GF-D8 (cell line): ENCODE measurements at places on chromosomes 11 and 22.

DNA sequence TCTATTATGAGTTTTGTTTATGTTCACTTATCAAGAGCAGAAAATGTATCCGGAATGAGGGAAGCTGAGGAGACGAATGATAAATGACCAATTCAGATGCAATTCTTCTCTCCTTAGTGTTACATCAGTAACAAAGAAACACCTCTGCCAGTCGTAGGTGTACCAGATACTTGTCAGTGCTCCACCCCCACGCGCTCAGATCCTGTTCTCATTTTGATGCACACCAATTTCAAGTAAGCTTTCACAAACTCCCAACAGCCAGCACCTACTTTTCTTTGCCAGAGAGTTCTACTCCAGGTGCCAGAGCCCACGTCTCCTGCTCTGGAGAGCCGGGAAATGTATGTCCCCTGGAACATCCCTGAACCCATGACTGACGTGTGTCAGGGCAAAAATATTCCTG lies 43.7 kb downstream of the OR8B12 start:
- no peak for DNase-seq

GRCh38 chr11:59193587-59194130 lies 19.1 kb downstream of the MPEG1 start:
- DNase-seq = no peak

DNA sequence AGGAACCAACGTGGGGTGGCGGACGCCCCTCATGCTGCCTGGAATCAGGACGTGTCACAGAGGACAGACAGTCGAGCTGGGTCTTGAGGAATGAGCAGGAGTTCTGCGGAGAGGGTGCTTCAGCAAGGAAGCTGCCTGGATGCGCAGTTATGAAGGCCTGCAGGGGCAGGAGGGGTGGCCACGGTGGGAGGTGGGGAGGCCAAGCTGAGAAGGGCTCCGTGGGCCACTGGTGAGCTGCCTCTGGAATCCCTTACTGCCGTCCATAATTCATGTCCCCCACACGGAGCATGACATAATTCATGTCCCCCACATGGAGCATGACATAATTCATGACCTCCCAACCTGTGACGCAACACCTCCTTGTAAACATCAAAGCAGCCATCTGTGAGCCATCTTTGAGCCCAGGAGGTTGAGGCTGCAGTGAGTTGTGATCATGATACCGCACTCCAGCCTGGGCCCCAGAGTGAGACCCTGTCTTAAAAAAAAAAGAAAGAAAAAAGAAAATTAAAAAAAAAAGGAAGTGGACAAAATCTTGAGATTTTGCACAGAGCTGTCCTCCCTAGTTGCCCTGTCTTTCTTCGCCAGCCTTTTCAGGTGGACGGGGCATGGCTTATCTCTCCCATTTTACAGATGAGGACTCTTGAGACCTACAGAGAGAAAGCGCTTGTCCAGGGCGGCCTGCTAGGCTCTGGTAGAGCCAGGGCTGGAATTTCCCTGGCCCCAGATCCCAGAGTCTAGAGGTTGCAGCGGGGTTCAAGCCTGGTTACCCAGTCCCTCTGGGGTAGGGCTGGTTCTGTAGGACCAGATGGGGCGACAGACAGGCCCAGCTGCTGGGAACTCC lies 24.3 kb upstream of the PICK1 start:
- no peak for DNase-seq

DNA sequence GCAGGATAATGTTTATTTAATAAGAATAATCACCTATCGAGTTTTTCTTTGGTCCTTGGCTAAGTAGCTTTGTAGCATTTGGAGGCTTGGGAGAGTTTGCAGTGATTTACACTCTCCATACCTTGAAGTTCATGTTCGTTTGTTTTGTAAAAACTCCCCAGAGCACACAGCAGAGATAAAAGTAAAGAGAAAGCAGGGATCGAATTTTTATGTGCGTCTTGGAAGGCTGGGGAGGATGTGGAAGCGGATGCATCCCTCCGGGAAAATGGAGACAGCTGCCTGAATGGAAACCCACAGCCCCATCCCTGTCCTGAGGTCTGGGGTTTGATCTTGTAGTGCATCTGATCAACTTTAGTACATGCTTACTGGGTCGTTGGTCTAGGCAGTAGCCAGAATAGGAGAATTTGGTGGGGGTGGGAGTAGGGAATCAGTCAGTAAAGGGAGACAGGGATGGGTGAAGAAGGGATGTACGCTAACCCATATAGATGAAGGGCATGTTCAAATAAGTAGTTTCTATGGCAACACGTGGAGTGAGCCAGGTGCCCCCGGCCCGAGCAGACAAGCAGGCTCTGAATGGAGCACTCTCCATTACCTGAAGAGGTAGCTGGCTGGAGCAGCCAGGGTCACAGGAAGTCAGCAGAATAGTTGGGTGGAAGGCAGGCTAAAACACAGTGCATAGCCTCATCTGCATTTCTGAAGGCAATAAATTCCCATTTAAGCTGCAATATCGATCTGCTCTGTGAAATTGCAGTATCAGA lies 147.8 kb downstream of the COMMD9 start:
- no peak for DNase-seq

DNA sequence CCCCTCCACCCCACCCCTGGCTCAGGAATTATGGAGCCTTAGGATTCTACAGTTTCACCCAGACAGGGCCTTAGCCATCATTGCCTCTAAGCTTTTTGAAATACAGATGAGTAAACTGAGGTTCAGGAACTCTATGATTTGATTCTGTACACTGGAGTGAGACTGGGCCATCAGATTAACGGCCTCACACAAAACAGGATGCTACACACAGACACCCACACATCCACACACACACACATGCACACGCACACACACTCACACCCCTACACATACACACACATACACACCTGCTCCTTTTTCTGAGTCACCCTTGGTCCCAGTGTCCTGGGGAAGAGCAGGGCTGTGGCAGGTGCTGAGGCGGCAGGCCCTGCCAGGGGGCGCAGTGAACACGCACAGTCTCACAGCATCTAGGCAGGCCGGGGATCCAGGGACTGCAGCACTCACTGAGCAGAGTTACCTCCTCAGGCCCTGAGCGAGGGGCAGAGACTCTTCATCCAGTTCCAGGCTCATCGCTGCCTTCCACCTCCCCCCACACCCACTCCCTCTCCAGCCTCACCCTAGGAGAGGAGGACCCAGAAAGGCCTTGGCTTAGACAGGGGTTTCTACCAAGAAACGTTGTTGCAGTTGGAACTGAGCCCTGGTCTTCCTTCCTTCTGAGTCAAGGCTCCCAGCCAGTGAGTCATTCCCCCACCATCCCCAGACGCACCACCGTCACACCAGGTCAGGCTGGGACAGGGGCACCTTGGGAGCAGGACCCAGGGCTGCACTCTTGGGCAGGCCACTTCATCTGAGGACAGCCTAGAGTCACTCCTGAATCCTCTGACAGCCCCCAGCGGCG lies 89.8 kb upstream of the PARVA start:
- DNase-seq = no peak

DNA sequence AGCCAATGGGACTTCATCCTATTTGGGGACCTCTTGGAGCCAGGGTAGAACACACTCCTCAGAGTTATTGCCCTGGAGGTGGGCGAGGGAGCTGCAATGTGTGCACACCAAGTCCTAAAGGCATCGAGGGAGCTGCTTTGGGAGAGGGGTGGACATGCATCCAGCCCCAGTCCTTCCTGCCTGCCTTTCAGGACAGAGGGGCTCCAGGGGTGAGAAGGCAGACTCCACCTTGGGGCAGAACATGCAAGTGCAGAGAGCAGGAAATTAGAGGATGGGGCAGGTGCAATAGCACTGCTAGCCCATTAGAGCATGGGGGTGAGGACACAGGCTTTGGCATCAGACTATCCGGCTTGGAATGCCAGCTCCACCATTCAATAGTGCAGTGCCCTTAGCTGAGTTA lies 288.5 kb downstream of the OPCML start:
- no peak for DNase-seq

DNA sequence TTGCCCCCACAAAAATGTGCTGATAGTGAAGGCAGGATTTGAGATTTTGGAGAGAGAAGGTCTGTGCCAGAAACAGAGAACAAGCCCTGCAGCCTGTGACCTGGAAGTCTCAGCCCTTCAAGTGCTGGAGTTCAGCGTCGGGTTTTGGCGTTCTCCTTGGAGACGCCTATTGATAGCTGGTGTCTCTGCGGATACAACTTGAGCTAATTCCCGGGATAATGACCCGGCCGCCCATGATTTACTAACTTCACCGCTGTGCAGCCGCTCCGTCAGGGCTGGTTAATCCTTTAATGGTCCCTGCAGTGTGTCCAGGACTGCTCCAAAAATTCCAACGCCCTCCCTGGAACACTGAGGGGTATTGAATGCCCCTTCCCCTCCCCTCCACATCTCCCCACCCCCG lies 76.6 kb downstream of the WT1 start:
- no peak for DNase-seq

DNA sequence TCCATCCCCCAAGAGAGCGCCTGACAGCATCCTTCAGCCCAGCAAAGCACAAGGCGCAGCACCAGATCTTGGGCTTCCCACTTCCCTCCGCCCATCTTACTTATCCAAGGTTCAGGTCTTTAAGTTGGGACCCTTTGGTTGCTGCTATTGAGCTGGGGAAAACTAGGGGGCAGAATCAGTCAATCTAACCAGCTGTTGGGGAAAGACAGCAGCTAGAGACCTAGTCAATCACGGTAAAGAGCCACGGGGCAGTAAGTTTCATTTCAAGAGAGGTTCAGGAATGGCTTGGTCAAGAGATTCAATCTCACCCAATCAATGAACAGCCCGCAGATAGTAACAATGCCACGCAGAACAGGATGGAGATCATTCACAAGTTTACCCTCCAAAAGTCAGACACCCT lies 1.7 kb downstream of the ABTB2 start:
- DNase-seq = no peak

DNA sequence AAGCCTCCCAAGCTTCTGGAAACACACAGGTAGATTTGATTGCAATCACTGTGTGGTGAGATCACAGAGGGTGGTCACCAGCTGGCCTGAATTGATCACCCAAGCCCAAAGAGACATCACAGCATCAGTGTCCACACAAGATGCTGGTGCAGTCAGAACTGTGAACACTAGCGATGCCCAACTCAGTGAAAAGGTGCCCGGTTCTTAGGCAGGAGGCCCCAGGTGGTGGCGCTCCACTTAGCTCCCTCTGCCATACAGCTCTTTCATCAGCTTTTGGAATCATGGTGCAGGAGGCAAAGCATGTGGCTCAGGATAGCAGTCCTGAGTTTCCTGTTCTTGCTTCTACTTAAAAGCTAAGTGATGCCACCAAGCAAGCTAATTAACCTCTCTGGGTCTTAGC lies 11.1 kb downstream of the DGCR2 start:
- DNase-seq = no peak

GRCh38 chr11:61567286-61568061 lies 13.4 kb downstream of the SYT7 start:
- DNase-seq = no peak

GRCh38 chr11:119990309-119991021 lies 147.4 kb downstream of the TRIM29 start:
- DNase-seq = no peak

GRCh38 chr22:37001826-37002225 lies 17.4 kb downstream of the TST start:
- DNase-seq = no peak

GRCh38 chr22:49983148-49984042 lies 22.8 kb downstream of the PIM3 start:
- no peak for DNase-seq

DNA sequence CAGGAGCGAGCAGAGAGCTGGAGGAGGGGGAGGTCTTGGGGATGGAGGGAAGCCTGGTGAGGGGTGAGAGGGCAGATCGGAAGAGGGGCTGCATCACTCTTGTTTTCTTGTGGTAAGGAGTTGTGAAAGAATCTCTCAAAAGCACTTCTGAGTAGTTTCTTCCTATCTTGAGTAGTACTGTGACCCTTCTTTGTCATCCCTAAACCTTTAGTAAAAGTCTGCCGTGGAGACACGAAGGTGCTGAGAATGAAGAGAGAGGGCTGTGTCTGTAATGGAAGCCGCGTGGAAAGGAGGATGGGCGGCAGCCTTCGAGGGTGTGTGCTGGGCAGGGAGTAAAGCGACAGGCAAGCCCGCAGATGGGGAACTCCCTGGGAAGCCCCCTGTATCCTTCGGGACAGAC lies 237.8 kb downstream of the TBC1D22A start:
- DNase-seq = no peak

DNA sequence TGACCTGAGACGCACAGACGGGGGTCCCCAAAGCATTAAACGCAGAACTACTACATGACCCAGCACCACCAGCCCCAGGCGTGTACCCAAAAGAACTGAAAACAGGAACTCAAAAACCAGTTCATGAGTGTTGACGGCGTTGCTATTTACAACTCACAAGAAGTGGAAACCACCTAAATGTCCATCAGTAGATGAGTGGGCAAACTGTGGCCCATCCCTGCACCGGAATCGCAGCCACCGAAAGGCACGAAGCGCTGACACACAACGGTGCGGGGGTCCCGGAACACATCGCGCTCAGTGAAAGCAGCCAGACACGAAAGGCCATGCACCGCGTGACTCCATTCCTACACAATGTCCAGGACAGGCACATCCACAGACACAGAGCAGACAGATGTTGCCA lies 79.2 kb downstream of the TRMU start:
- no peak for DNase-seq

- DNase-seq = no peak
Measured at GRCh38 chr22:33166206-33166605, 108.0 kb upstream of the SYN3 start.
